HL-60 (cell line): ENCODE measurements at places on chromosomes 3 and 15.
A peak's percentile ranks its signal among the peaks of the same experiment; 100 is the strongest.

- no peak for DNase-seq
Measured at GRCh38 chr15:43244092-43244491, 22.6 kb downstream of the TGM5 start.

DNA sequence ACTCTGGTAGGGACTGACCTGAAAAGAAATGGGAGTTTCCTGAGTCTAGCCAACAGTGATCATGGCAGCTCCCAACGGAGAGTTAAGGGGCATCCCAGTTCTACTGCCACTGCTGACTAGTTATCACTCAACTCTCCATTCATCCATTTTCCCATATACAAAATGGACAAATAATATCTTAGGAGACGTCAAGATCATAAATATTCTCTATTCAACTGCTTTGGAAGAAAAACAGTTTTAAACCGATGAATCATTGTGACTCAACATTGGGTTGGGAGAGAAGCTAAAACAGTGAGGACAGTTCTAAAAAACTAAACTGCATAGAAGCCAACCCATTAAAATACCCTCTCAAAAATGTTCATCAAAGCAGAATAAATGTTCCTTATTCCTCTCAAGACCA lies 57.6 kb upstream of the CHRM5 start:
- no peak for DNase-seq

DNA sequence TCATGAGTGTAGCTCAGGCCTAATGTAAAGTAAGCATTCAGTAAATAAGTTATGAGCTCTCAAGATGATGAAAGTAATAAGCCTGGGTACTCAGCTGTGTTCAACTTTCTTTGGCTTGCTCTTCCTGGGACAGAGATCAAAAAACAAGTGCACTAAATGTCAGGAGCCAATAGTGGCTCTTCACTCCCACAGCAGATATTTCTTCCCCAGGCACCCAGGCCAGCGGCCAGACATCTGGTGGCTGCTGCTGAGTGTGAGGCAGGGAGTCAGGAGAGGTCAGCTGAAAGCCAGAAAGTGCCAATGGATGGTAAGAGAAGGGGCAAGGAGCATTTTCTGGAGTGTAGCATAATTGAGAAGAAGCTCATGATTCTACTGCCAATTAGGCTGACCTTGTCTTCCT lies 18.2 kb upstream of the ITGA11 start:
- DNase-seq: no peak

GRCh38 chr15:57334257-57334656 lies 42.0 kb upstream of the CGNL1 start:
- no peak for DNase-seq

DNA sequence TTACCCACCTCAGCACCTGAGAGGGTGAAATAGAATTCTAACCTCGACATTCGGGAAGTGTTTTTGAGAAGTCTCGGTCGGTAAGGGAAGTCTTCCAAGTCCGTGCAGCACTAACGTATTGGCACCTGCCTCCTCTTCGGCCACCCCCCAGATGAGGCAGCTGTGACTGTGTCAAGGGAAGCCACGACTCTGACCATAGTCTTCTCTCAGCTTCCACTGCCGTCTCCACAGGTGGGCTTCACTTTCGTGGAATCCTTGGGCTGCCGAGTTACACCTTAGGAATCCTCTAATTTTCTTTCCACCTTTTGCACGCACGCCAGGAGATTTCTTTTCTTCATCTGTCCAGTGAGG lies 775 bp downstream of the CCNDBP1 start:
- DNase-seq: no peak

- no peak for DNase-seq
Measured at GRCh38 chr15:101394654-101395053, 94.9 kb downstream of the PCSK6 start.

GRCh38 chr15:97236140-97236539 lies 724.4 kb upstream of the ARRDC4 start:
- DNase-seq: no peak

GRCh38 chr3:41684797-41685735 lies 276.8 kb downstream of the ULK4 start:
- no peak for DNase-seq

DNA sequence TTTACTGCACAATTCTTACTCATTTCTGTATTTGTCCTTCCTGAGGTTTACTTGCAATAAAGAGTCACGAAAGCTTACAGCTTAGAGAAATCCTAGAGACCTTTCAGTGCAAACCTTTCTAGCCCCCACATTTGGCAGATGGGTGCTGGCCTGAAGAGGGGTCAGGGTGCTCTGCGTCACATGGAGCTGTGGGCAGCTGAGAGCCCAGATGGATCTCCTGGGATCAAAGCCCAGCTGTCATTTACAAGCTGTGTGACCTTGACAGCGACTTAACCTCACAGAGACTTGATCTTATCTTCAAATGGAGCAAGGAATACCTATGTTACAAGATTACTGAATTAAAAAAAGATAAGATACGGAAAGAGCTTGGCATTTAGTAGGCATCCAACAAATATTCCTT lies 24.0 kb upstream of the RAF1 start:
- no peak for DNase-seq

DNA sequence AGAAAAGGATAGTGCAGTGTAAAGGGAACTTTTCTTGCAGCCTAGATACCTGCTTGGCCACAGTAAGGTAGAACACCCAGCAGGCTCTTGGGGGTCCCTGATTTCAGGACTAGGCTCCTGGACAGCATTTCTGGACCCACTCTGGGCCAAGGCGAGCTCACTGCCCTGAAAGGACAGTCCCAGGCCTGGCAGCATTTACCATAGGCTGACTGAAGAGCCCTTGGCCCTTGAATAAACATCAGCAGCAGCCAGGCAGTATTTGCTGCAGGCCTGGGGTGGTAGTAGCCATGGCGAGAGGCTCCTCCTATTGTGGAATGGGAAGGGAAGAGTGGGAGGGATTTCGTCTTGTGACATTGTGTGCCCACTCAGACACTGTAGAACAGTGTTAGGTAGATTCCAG lies 529.2 kb downstream of the TUSC7 start:
- DNase-seq: no peak

DNA sequence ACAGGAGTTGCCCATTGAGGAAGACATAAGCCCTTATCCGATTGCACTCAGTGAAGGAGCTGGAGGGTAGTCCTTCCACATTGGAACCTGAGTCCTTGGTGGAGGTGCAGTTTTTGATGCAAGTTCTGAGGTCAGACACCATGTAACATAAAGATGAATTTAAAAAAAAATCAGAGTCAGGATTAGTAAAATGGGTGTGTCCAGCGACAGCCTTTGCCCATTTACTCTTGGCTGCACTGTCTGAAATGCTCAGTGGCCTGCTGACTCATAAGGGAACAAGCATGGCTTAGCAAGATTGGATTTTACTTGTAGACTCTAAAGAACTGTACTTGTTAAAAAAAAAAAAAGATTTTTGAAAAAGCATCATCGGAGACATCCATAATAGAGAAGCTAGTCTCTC lies 241.1 kb upstream of the TOPAZ1 start:
- DNase-seq: no peak

GRCh38 chr15:43776718-43777266 lies at the start of gene ELL3:
TSS of gene ELL3 (minus strand) at chr15:43776966. CDS start at chr15:43776901, 65 bp downstream.
- DNase-seq: peak; percentile 65

- no peak for DNase-seq
Measured at GRCh38 chr3:69791106-69791505, 51.8 kb downstream of the MITF start.

- no peak for DNase-seq
Measured at GRCh38 chr3:64082411-64082810, 59.1 kb upstream of the PSMD6 start.

DNA sequence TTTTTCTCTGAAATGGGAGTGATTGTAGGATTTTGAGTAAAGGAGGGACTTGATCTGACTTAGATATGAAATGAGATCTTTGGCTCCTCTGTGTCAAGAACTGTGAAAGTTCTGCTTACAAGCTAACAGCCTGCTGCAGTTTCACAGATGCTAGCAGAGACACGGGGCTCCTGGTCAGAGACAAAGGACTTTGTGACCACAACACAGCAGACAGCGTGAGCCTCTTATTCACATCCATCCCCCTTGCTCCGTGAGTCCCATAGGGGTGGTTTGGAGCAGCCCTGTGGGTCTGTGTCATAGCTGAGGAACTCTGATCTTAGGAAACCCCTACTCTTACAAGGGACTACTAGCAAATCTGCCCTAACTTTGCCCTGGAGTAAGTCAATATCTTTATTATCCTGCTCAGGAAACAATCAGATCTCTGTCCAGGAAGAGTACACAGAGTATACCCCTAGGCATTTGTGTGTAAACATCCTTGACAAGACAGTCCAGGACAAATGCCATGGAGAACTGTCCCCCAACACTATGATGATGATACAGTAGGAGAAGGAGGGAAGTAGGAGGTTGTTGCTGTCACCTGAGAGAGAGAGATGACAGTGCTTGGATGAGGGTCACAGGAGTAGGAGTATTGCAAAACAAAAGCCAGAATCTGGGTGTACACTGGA lies 80.0 kb downstream of the CLSTN2 start:
- DNase-seq: no peak

GRCh38 chr15:69090197-69090948 lies 70.1 kb upstream of the GLCE start:
- no peak for DNase-seq

DNA sequence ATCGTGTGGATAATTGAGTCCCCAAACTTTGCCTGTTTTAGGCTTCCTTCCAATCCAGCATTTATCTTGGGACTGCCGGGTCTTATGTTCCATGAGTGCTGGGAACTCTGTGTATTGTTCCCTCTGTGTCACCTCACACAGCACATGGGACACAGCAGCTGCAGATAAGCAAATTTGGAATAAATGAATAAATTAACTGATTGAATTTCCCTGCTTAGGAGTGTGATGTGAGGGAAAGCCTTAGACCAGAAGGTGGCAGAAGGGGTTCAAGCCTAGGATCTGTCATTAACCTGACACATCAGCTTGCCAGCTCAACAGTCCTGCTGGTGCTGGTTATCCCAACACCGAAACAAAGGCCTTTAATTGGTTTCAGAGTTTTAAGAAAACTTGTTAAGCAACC lies 114.3 kb downstream of the OXSM start:
- DNase-seq: no peak

- DNase-seq: no peak
Measured at GRCh38 chr15:50881121-50882048, 27.1 kb upstream of the AP4E1 start.

DNA sequence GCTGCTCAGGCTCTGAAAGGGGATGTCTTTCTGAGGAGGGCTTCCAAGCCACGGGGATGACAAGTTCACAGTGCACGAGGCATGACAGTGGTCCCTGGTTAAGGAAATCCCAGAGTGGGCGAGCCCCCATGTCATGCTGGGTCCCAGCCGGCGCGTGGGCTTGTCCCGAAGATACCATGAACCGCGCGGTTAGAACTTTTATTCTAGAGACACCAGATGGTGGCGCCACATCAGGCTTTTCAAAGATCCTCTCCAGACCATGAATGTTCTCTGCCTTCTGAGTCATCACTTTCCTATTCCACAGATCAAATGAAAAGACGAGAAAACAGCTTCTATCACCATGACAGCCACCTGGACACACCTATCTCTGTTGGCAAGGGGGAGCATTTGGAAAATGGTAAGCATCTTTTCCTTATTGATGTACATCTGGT lies 227.8 kb upstream of the LYSMD4 start:
- no peak for DNase-seq

- DNase-seq: no peak
Measured at GRCh38 chr3:13546667-13547171, 2.2 kb upstream of the FBLN2 start.

DNA sequence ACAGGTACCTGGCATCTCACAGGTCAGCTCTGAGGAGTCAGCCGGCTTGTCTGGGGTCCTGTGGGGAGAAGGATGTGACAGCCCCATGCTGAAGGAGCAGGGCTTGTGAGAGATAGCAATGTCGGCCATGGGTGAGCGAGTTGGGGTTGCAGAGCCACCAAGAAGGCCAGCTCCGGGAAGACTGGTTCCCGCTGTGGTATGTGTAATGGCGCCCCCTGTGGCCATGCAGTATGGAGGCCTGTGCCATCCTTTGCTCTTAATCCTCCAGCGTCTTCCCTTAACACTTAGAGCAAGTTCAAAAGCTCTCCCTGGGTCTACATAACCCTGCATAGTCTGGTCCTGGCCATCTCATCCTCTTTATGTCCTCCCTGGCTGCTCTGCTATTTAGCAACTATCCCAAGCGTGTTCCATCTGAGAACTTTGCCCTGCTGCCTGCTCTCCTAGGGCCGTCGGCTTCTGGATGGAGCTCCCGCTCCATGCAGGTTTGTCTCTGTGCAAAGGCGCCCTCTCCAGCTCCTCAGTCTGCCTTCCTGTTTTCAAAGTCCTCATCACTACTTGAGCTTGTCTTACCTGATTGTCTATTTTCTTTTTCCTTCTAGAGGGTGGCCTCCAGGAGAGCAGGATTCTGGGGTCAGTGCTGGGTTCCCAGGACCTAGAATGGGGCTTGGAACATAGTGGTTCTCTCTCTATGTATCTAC lies 40.8 kb upstream of the IQCF6 start:
- DNase-seq: no peak

- DNase-seq: no peak
Measured at GRCh38 chr3:111951032-111951431, 27.8 kb upstream of the ABHD10 start.

DNA sequence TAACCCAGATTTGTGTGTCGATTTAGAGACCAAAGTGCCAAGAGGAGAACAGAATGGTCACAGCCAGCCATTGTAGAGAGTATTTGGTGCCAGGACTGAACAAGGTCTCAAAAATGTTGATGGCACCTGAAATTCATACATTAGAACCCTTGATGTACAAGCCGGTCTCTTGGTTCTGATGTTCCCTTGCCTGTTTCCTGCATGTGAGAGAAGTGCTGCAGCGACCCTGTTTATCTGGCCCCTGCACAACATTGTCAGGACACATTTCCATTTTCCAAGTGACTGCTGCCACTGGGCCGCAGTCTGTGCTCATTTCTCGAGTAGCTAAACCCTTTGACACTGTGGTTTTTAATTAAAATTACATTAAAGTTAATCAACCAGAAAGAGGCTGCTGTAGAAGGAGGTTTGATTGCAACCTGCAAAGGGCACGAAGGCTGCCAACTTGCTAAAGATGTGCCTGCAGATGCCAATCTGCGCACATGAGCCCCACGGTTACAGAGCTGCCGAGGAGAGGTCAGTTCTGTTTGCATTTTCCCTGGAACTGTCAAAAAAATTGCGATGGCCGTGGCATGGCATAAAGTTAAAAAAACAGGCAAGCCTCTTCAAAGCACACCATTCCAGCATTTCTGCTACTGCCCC lies 136.4 kb upstream of the CMC1 start:
- no peak for DNase-seq

GRCh38 chr3:31724116-31724515 lies 191.4 kb downstream of the STT3B start:
- no peak for DNase-seq

GRCh38 chr3:170737498-170738162 lies 132.4 kb downstream of the RPL22L1 start:
- DNase-seq: no peak

DNA sequence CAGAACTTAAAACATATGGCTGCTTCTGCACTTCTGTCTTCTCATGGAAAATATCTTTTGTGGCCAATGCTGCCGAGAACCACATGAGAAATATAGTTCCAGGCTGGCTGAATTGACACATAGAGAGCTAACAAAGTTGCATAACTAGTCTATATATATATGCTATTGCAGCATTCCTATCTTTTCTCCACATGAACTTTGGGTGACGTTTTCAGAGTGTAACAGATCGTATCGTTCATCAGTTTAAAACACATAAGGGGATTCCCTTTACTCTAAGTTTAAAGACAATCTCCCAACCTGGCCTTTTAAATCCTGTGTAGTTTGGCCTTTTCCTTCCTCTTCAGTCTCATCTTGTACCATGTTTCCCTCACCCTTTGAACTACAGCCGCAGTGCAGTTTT lies 394.2 kb upstream of the CBLB start:
- DNase-seq: peak; percentile 46
